ENCODE measurements at places on chromosomes 5 and 9.

GRCh38 chr9:84791643-84792042 is 122.1 kb downstream of the NTRK2 start:
- no peak for DNase-seq

DNA sequence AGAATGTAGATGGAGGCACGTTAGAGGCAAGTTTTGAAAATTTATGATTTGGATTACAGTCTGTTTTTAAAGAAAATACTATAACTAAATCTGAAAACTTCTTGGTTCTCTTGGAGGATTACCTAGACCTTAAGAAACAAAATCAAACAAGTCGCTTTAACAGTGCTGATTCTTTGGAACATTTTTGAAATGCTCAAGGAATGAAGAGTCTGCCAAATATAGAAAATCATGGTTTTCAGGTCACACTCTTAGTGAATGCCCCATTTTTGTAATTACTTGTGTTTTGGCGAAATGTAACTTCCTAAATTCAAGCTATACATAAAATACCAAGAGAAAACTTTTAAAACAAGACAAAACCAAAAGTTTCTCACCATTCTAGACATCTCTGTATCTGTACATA is 93.2 kb downstream of the EQTN start:
- DNase-seq = no peak

GRCh38 chr5:65867542-65868195 is 58.7 kb upstream of the ERBIN start:
- DNase-seq = no peak

DNA sequence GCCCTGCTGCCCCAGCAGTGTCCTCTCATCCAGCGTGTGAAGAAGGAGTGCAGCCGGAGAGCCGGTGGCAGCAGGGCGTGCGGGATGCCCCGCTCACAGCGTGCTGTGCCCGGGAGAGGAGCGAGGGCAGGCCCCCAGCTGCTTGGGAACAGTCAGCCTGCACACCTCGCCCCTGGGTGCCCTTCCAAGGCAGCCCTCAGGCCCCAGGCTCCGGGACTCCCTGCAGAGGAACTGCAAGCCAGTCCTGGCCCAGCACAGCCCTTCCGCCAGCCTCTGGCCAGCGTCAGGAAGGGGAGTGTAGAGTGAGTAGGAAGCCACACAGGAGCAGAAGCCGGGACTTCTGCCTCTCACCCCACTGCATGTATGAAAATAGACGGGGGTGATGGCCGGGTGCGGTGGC is 43.5 kb downstream of the ADAMTS2 start:
- no peak for DNase-seq

GRCh38 chr5:25345240-25345771 is 700.5 kb upstream of the CDH10 start:
- no peak for DNase-seq

- DNase-seq = no peak
Measured at GRCh38 chr5:109516390-109516789, 106.6 kb upstream of the PJA2 start.

DNA sequence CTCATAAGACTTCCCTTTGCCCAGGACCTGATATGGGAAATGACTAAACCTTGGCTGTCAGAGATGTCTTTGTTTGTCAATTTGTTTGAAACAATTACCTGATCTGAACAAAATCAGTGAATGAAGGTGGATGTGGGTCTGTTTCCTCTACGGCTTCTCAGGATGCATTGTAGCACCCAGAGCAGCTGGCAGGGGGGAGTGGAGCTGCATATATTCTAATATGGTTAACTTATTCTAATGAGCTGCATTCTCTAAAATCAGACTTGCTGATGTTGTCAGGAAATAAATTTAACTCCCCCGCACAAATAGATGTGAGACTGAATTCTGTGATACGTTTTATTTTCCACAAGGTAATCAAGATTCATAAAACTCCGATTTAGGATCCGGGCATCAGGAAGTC is 665.4 kb downstream of the MAT2B start:
- no peak for DNase-seq

DNA sequence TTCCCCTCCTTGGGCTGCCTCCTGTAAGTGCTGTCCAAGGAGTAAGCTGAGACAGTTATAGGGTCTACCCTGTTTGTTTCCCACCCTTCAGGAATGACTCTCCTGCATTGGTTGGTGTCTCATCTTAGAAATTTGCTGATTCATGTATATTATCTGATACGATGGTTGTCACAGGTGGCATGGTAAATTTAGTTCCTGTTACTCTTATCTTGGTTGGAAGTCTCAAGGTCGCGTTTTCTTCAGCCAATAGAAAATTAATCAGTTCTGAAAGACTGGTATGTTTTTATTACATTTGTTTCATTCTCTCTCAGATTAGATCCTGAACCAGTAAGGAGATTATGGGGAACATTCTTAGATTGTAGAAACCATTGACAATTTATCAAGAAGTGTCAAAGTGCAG is 42.7 kb downstream of the SCGB3A1 start:
- no peak for DNase-seq

GRCh38 chr5:146894753-146895521 is 16.4 kb upstream of the PPP2R2B start:
- DNase-seq = no peak

- no peak for DNase-seq
Measured at GRCh38 chr5:67543720-67544270, 347.2 kb upstream of the CD180 start.

Measured in activated CD4-positive, alpha-beta T cell treated with anti-CD3 and anti-CD28 coated beads, Interleukin-2, amount 50 U/mL, for 4 hours (primary cell).